Endodermal cell (in vitro differentiated cells): ENCODE measurements at places on chromosomes 7 and 10.

DNA sequence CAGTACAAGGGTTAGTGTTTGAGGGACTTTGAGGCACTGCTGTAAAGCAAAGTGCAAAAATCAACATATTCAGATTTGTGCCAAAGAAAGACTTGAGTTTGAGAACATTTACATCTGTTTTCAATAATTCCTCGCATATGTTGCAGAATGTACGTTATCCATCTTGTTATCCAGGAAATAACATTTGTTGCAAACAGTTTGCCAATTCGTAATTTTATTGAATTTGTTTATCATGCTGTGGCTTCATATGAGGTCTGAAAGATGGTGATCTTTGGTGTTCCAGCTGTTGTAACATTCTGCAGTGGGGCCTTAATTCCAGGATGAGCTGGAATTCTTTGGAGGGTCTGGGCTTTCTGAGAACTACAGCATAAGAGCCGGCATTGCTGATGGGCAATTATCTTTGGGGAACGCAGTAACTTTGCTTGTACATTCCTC, 396.2 kb downstream of the LRMDA start:
- DNase-seq: no peak

GRCh38 chr7:88092676-88092999, 127.2 kb downstream of the SRI start:
- no peak for DNase-seq

DNA sequence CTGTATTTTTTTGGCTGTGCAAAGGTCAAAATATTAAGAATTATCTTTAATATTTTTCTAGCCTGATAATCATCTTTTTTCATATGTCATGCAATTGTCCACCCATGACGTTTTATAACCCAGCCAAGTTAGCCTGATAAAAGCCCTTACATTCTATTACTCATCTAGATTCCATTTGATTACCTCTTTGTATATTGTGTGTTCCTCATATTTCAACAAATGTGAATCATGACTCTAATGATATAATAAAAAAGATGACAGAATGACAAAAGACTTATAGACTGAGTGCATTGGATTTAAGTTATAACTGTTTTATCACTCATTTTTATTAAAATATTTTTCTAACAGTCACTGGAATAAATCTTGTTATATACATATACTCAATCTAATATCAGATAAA, 1560.0 kb upstream of the LRRTM3 start:
- DNase-seq: no peak

GRCh38 chr7:128886391-128887168, 23.9 kb downstream of the ATP6V1F start:
- DNase-seq: no peak

DNA sequence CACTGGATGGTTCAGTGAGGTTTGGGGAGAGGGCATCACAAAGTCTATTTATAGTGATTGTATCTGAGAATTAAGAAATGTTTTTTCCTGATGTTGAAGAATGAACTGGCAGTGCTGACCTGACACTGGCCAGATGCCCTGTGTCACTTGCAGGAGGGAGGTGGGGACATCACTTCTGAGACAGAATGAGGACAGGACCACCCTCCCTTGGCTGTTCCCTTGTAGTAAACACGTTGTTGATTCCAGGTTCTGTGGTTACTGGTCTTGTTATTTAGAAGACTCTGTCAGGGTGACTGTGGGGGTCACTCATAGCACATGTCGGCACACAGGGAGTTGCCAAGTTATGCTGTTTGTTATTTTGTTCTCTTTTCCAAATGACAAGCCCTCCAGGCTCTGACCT, 126.4 kb downstream of the ADCY1 start:
- DNase-seq: peak; percentile 17

DNA sequence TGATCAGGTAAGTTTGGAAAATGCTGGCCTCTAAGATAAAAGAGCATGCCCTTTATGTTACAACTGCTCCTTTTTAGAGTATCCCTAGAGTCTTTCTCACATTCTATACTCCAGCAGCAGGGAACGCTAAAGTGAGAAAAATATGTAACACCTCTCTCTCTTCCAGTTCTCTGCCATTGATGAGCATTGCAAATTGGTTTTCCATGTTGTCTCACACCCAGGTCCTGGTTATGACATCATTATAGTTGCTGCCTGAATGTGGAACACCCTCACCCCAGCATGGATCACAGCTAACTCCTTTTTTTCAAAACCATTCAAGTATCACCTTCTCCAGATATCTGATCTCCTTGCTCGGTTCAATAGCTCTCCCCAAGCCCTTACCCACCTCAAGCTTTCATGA, 84.4 kb downstream of the DGKI start:
- DNase-seq: no peak

DNA sequence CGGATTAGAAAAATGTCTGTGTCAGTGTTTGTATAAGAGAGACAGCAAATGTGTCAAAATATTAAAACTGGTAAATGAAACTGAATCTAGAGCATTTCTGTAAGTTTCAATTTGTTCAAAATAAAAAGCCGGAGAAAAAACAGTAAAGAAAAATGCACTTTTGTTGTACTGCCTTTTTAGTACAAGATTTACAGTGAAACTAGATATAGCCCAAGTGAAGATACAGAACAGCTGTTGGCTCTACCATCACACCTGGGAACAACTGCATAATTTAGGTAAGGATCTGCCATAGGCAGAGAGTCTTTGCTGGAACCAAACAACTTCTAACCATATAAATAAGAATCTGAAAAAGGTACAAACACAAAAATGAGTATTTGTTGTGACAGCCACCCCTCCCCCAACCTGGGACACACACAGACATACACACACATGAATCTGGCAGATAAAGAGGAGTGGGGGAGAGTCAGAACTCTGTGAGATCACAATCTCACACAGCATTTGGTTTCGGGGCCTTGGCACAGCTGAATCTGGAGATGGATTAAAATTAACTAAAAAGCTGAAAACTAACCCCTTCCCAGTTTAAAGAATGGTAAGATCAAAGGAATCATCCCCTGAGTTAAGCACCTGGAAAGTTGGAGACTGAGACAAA, 54.8 kb downstream of the DPY19L1 start:
- no peak for DNase-seq

DNA sequence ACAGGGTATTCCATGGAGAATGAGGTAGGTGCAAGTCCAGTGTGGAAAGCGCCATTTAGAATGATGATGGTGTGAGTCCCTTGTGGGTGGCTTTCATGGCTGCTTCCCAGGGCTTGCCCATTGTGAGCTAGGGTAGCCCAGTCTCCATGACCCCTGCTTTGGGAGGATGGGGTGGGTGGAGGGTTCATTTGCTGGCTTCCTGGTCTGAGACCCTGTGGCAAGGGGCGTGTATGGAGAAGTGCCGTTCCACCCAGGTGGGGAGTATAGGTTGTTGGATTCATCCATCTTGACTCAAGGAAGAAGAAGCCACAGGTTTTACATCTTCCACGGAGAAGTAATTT, 27.7 kb downstream of the CCM2 start:
- no peak for DNase-seq

GRCh38 chr10:129659508-129660268, 192.6 kb downstream of the MGMT start:
- DNase-seq: no peak

- no peak for DNase-seq
Observed at GRCh38 chr7:133282094-133282493, 29.2 kb downstream of the EXOC4 start.

GRCh38 chr10:104100795-104101194, 15.1 kb upstream of the COL17A1 start:
- no peak for DNase-seq

DNA sequence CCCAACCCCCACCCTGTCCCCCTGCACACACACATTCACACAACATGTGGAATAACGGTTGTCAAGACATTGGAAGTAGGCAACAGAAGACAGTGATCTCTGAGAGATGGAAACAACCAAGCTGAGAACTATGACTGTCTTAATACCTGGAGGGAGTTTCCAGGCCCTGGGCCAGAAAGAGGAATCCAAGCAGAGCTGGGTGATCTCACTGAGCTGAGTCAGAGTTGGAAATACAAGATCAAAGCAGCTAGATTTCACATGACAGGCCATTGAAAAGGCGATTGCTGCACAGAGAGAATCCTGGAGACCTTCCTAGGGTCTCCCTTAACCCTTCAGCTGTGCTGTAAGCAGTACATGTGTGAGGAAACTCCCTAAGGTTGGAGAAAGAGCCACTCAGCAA, 165.8 kb upstream of the PRSS1 start:
- DNase-seq: no peak

DNA sequence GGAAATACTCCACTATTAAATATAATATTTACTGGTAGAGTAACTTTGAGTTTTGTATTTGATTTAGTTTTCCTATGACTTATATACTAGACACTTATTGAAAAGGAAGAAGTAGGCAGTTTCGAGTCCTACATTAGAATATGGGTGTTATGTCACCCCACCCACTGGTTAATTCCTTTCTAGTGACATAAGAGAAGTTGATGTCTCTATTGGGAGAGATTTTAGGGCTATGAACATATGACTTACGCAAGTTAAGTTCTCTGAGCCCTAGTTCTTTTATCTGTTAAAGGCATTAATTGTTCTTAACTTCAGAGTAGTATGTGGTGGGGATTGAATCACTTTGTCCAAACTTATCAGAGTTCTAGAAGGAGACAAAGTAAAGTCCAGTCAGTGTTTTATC, 30.5 kb downstream of the CPED1 start:
- no peak for DNase-seq

- DNase-seq: peak; percentile 68
Observed at GRCh38 chr7:6271060-6271658, 1.3 kb downstream of the CYTH3 start.

GRCh38 chr10:123458933-123459332, 207.2 kb upstream of the GPR26 start:
- DNase-seq: no peak

GRCh38 chr10:58743466-58744115, 230.9 kb downstream of the BICC1 start:
- DNase-seq: no peak

GRCh38 chr7:103394566-103394965, 47.1 kb downstream of the PSMC2 start:
- no peak for DNase-seq

DNA sequence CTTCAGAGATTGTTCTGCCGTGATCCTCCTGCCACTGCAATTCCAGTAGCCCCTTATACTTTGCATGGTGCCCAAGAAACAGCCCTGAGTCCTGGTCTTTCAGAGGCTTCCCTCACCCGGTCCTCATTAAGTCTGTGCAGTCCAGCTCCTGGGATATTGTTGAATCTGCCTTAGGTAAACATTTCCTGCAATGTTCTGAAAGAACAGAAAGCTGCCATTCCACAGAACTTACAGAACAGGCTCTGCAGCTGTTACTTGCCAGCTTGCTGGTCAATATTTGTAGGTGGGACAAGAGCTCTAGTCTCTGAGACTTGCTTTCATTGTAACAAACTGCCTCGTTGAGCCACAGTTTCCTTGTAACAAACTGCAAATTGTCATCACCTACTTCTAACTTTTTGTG, 115.0 kb upstream of the KIF5B start:
- no peak for DNase-seq

GRCh38 chr10:23432639-23433038, 6.2 kb upstream of the OTUD1 start:
- no peak for DNase-seq

- no peak for DNase-seq
Observed at GRCh38 chr10:122624546-122624945, 64.0 kb downstream of the DMBT1 start.

DNA sequence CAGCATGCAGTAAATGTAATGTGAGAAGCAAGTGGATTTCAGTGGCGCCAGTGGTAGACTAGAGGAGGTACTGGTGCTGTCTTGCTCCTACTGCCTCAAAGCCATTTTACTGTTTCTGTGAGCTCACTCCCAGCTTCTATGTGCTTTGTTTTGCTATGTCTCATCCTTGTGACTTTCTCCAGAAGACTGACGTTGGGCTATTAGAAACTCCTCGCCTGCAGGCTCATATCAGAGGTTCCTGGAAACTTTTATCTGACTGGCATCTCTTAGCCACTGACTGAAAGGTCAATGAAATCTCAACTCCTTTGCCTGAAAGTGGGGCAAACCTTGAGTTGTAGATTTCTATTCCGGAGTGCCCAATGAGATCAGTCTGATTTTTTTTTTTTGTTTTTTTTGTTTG, 66.4 kb upstream of the SORCS1 start:
- no peak for DNase-seq

DNA sequence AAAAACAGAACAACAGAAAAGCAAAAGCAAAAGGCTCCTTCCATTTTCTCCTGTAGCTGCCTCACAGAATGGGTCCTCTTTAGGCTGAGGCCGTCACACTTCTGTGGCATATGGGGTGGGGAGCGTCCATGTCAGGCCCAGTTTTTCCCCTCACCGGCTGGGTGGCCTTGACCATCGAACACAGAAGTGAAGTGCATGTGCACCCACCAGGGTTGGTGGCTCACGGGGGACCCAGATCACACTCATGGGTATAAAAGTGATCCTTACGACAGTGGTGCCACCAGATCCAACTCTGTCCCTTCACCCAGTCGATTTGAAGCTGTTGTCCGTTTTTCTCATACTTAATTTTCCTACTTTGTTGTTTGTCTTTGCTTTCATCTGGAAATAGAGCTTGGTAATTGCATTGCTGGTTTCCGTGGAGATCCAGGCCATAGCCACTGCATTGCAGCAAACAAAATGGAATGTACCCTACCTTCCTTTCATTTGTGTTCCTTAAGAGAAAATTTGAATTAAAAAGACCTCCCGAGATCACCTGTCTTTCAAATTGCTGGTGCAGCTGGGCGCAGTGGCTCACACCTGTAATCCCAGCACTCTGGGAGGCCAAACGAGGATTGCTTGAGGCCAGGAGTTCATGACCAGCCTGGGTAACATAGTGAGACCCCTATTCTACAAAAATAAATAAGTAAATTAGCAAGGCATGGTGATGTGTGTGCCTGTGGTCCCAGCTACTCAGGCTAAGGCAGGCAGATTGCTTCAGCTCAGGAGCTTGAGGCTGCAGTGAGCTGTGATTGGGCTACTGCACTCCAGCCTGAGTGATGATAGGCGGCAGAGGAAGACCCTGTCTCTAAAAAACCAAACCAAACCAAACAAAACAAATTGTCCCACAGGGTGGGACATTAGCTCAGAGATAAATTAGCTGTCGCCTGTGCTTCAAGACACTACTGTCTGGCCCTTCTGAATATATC, 10.7 kb upstream of the GJD4 start:
- peak; percentile 80 for DNase-seq

DNA sequence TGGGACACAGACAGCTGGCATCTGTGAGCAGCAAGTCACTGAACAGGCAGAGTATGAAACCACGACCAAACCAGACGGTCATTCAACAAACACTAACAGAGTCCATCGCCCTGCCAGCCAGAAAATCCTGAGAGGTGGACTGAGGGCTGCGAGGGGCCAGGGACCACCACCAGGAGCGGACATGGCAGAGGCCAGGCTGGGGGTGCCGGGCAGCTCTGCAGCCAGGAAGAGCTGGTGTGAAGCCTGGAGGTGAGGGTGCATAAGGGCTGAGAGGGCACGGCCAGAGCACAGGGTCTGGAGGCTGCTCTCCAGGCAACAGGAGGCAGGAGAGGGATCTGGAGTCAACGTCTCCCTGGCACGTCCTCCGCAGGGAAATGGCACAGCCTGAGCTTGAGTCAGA, 15.5 kb downstream of the MAD1L1 start:
- DNase-seq: no peak

DNA sequence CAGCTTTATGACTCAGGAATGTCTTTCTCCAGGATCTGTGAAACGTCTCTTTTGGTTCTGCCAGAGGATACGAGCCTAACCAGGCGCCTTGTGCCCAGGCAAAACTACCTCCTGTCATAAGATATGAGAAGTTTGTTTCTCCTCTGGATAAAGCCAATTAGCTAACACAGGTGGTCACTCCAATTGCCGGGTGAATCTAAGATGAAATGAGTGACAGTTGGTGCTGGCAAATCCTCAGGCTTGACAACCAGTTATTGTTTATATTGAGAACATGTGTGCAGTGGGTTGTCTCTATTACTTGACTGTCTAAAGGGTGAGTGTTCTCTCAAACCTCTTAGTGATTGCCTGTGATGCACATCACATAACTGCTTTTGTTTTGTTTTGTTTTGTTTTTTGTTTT, 449.1 kb downstream of the XPNPEP1 start:
- DNase-seq: no peak
